Hypothalamus (tissue), 51 donors: ENCODE measurements at places on chromosomes 11 and 22.

GRCh38 chr11:69708736-69709401 is 5.0 kb upstream of the FGF19 start:
- no peak for DNase-seq

GRCh38 chr11:43825217-43825816 is 55.3 kb upstream of the ALKBH3 start:
- DNase-seq: no peak

- DNase-seq: no peak
Observed at GRCh38 chr11:28701760-28702449, 593.7 kb downstream of the METTL15 start.

DNA sequence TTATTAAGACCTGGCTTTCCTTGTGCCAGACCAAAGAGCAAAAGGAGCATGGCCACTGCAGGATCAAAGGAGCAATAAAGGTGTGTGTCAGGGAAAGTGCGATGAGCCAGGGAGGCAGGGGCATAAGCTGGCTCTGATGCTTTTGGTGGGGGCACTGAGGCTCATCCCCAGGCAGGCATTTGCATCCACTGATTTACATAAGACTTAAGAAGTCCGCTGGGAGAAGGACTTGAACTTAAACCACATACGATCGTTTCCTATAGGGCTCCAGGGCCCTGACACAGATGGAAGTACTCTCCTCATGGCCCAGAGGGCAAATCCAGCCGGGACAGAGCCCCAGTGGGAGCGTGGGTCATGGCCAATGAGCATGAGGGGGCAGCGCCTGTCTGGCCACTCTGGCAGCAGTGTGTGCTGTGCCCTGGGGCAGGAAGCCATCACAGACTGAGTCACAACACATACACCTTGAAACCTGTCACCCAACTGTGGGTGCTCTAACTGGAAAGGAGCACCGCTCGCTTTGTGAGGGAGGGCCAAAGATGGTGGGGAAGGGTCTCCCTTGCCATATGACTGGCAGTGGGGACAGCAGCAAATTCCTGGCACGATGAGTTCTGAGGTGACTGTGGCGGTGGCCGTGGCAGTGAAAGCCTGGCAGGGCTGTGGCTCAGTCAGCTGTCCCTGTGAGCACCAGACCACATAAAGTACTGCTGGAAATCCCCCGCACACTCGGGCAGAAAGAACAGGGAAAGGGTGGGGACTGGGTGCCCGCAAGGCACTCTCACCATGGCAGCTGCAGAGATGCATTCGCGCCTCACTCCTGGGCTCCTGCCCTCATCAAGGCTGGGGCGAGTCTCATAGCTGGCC is 79.4 kb upstream of the LMO1 start:
- no peak for DNase-seq

GRCh38 chr22:19598054-19598855 is 74.0 kb upstream of the CLDN5 start:
- DNase-seq: no peak

DNA sequence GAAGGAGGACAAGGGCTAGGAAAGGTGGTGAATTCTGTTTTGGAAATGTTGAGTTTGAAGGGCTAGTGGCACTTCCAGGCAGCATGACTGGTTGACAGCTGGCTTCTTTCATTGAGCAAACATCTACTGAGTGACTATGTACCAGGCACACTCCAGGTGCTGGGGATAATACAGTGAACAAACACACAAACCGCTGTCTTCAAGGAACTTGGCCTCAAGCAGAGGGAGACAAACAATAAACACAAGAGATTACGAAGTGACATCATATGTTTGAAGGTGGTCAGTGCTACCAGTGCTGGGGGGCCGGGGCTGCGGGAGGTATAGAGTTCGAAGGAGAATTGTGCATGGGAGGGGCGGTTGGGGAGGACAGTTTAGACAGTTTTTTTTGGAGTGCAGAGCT is 197.0 kb upstream of the SORL1-AS1 start:
- DNase-seq: no peak

DNA sequence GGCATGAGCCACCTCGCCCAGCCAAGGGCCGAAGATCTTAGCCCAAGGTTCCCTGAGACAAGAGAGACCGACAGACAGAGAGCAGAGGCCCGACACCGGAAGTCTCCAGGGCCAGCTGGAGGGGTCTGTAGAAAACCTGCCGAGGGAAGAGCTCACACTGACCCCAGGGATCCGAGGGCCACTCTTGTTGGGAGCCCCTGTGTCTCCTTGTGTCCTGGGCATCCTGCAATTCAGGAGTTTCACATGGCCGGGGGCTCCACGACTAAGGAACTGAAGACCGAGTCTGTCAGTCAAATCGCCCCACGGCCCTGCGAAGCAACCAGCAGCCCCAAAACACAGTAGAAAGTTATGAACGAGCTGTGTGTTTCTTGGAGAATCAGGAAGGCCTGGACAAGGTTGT is 1482.0 kb downstream of the BRD1 start:
- no peak for DNase-seq

GRCh38 chr11:118438314-118438931 is 2.1 kb downstream of the KMT2A start:
- peak; percentile 39 for DNase-seq

GRCh38 chr11:68003846-68004550 is at the start of gene UNC93B1:
UNC93B1 (minus strand) TSS chr11:68004097; CDS start chr11:68004043, 54 bp downstream.
- DNase-seq: peak; percentile 48

DNA sequence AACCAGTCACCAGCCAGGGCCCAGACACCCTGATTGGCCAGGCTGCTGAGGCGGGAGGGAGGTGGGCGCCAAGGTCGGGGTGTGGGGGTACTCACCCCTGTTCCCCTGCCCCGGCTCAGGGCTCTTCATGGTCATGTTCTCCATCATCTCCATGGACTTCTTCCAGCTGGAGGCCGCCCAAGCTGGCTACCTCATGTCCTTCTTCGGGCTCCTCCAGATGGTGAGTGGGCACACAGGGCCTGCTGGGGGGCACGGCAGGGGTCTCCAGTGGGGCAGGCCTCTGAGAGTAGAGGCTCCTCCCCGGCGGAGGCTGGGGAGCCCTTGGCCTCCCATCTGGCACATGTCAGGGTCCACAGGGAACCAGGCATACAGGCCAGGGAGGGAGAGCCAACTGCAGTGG is 10.0 kb downstream of the PHLDA2 start:
- no peak for DNase-seq

- no peak for DNase-seq
Observed at GRCh38 chr22:30048681-30049080, 31.6 kb upstream of the HORMAD2 start.

DNA sequence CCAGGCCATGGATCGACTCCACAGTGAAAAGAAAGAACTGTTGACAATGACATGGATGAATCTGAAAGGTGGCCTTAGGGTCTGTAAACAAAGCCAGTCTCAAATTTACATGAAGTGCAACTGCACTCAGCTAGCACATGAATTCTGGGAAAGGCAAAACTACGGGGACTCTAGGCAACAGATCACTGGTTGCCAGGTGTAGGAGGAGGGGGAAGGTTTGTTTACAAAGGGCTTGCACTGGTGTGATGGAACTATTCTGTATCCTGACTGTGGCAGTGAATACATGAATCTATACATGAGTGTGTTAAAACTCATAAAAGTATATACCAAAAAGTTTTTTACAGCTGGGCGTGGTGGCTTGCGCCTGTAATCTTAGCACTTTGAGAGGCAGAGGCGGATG is 27.3 kb downstream of the ALX4 start:
- no peak for DNase-seq

GRCh38 chr11:68206211-68206610 is 6.9 kb downstream of the KMT5B start:
- no peak for DNase-seq

- DNase-seq: no peak
Observed at GRCh38 chr22:27966168-27967064, 47.4 kb upstream of the PITPNB start.

DNA sequence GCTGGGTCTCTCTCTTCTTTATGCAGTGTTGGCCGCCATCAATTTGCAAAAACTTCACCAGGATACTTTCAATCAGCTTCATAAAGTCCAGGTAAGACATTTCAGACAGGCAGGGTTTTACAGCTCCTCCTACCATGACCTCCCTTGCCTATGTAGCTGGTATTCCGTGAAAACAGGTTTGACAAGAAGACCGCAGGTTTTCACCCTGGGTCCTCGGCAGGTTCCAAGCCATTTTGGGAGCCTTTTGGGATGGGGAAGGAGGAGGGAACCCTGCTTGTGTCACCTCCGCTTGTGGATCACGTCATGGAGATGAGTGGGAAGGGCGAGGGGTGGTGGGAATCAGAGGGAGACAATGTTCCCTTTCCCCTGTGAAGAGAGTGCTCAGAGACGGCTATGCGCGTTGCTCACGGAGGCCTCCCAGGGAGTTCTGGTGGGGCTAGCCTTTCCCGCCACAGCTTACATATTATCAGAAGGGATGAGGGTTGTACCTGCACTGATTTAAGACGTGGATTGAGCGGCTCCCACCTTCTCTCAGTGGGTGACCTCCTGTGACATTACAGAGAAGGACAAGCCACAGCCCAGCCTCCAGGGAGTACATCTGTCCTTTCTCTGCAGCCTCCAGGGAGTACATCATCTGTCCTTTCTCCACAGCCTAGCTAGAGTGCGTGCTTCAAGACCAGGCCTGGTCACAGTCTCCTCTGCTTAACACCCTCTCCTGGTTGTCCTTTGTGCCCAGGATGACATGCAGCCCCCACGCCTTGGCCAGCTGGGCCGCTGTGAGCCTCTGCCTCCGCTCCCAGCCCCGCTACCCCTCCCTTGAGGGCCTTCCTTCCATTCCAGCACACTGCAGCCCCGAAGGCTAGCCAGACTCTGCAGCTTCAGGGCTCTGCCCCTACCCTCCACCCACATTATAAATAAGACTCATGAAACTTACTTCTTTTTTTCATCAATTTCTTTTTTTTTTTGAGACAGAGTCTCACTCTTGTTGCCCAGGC is 17.2 kb downstream of the GLB1L3 start:
- DNase-seq: no peak

DNA sequence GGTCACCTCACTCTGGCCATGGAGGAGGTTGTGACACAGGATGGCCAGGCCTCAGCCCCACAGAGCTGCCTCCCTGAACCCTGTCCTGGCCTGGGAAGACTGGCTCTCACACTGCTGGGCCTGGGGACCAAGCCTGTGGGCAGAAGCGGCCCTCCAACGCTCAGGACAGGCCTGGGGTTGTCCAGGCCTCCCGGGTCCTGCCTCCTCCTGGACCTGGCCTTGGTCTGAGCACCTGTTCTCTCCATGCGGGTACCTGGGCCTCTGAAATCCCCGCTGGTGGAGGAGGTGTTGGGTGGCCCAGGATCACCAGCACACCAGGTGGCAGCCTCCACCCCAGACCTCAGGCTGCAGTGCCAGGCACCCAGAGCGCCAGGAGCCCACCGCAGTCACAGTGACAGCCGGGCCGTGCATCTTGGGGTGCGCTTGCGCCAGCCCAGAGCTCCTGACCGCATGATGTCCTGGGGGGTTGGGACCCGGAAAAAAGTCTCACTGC is 16.1 kb upstream of the PIM3 start:
- DNase-seq: no peak

DNA sequence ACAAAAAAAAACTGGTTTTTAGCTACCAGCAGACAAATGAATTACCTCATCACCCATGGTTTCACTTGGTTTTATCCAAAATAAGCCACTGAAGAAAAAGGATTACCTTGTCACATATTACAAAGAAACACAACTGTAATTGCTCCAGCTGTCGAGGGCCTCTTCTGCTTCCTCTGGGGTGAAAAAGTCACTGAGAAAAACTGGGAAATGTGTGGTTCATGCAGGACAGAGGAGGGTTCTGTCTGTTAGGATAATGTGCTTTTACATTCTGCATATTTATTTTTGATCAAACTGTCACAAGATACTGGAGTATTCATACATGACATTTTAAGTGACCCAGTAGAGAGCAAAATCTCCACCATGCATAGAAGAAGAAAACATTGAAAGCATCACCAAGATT is 211.7 kb downstream of the NAV2 start:
- no peak for DNase-seq

DNA sequence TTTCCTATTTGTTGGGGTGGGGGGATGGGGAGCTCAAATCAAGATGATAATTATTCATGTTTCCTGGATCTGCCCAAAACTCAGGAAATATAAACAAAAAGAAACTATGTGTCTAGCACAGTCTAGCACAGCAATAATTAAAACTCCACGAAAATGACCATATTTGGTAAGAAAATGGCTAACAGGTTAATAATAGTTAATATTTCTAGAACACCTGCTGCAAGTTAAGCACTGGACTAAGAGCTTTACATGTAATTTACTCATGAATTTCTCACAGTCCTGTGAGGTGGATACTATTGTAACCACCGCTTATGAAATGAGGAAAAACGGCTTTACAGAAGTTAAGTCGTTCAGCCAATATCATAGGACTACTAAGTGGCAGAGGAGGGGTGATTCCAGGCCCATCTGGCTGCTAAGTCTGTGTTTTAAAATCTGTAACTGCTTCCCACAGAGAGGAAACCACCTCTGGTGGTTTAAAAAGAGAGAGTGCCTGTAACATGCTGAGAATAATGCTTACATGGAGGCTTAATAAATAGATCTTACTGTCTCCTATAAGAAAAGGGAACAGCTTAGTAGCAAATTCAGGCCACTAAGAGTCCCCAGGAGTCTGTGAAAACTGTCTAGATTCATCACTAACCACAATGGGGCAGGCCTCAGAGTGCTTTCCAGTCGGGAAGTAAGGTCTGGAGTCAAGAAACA is 11.0 kb upstream of the AMOTL1 start:
- no peak for DNase-seq

DNA sequence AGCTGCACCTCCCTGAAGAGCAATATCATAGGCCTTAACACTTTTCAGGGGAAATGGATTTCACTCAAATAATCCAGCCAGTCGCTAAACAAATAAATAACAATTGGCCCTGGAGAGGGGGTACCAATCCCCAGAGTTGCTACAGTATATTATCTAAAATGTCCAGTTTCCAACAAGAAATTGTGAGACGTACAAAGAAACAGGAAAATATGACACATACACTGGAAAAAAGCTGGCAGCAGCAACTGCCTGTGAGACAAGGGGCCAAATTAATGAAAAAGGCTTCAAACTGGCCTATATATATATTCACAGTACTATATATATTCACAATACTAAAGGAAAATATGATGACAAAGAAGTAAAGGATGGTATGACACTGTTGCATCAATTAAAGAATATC is 4.0 kb downstream of the NF2 start:
- DNase-seq: no peak

- DNase-seq: no peak
Observed at GRCh38 chr11:46047520-46047919, 73.7 kb downstream of the PHF21A start.

- DNase-seq: no peak
Observed at GRCh38 chr11:32107647-32108046, 16.8 kb downstream of the RCN1 start.

- no peak for DNase-seq
Observed at GRCh38 chr11:19790831-19791552, 78.4 kb downstream of the NAV2 start.
